ENCODE measurements at places on chromosomes 6 and 20. TPM values are rescaled to one million over a fixed set of nuclear protein-coding genes. Genes with fewer than 3 reads are reported as not detected.

Gene KIF13A
- 40.8 TPM for total RNA-seq

Gene HAO1
- total RNA-seq: not detected

Gene PLG
- not detected for total RNA-seq

Gene TRPC4AP
- 73.1 TPM for total RNA-seq

Gene TNXB
- total RNA-seq: 4.8 TPM

Gene QKI
- total RNA-seq: 187 TPM

Gene FAM209B
- 0.82 TPM for total RNA-seq

Gene SAPCD1
- total RNA-seq: 5.9 TPM

Gene CFAP206
- total RNA-seq: not detected

Gene FILIP1
- 5.0 TPM for total RNA-seq

DNA sequence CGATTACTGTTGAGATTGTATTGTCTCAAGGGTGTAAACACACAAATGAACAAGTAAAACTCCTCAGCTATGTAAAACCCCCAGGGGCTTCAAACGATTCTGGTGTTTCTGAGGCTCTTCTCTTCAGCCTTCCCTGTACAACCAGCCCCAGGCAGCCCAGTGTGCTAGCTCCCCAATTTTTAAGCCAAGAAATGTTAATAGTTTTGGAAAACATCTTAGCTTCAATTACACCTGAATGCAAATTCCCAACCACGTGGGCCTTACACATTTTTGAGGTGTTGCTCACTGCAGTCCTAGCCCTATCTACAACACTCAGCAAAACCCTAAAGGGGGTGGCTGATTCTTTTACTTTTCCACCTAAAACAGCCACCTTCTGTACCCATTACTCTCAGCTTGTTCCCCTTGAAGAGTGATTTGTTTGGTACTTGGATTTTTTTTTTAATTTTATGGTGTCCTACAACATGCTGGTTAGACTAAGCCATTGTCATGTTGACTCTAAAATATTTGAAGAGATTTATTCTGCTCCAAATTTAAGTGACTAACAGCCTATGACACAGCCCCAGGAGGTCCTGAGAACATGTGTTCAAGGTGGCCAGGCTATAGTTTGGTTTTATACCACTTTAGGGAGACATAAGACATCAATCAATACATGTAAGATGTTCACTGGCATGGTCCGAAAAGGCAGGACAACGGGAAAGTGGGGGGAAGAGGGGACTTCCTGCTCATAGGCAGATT, 48.7 kb downstream of the ADAT2 start:
- no peaks in the 10 kb centered on the region for H3K36me3 ChIP-seq
- H3K4me3 ChIP-seq: no peak overlapping the region
- DNase-seq: no peak

- no peak overlapping the region for H3K27ac ChIP-seq
- no peak overlapping the region for H3K4me3 ChIP-seq
- no peaks in the 10 kb centered on the region for H3K36me3 ChIP-seq
- H3K4me1 ChIP-seq: no peaks in the 10 kb centered on the region
- no peak for DNase-seq
Measured at GRCh38 chr6:65461121-65461520, 245.9 kb downstream of the EYS start.

DNA sequence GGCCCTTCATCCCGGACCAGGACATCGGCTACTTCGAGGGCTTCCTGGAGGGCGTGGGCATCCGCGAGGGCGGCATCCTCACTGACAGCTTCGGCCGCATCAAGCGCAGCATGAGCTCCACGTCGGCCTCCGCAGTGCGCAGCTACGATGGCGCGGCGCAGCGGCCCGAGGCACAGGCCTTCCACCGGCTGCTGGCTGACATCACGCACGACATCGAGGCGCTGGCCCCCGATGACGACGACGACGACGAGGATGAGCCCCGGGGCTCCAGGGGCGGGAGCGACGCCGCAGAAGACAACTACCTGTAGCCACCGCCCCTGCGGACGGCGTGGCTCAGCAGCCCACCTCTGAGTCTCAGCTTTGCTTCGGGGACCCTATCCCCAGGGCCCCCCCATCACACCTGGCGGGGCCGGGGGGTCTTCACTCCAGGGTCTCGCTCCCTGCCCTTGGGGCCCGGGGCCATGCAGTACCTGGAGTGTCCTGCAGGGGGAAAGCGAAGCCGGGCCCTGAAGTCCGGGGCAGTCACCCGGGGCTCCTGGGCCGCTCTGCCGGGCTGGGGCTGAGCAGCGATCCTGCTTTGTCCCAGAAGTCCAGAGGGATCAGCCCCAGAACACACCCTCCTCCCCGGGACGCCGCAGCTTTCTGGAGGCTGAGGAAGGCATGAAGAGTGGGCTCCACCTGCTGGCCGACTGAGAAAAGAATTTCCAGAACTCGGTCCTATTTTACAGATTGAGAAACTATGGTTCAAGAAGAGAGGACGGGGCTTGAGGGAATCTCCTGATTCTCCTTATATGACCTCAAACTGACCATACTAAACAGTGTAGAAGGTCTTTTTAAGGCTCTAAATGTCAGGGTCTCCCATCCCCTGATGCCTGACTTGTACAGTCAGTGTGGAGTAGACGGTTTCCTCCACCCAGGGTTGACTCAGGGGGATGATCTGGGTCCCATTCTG, 20.8 kb upstream of the HCK start:
- H3K4me1 ChIP-seq: peaks cover 7% of the 10 kb centered on the region
- no peaks in the 10 kb centered on the region for H3K36me3 ChIP-seq
- no peak overlapping the region for H3K27ac ChIP-seq
- DNase-seq: peak; percentile 96
- H3K4me3 ChIP-seq: peak overlapping the region; percentile 23

GRCh38 chr6:167776906-167777627, 49.6 kb upstream of the AFDN start:
- no peak for DNase-seq
- no peak overlapping the region for H3K27ac ChIP-seq
- H3K27me3 ChIP-seq: no peaks in the 10 kb centered on the region
- H3K36me3 ChIP-seq: no peaks in the 10 kb centered on the region
- no peaks in the 10 kb centered on the region for H3K4me1 ChIP-seq
- H3K4me3 ChIP-seq: no peak overlapping the region

- H3K4me1 ChIP-seq: no peaks in the 10 kb centered on the region
- DNase-seq: peak; percentile 48
- H3K36me3 ChIP-seq: no peaks in the 10 kb centered on the region
- H3K27me3 ChIP-seq: no peaks in the 10 kb centered on the region
- no peak overlapping the region for H3K4me3 ChIP-seq
- no peak overlapping the region for H3K27ac ChIP-seq
Measured at GRCh38 chr6:154156135-154156896, 117.3 kb downstream of the OPRM1 start.

DNA sequence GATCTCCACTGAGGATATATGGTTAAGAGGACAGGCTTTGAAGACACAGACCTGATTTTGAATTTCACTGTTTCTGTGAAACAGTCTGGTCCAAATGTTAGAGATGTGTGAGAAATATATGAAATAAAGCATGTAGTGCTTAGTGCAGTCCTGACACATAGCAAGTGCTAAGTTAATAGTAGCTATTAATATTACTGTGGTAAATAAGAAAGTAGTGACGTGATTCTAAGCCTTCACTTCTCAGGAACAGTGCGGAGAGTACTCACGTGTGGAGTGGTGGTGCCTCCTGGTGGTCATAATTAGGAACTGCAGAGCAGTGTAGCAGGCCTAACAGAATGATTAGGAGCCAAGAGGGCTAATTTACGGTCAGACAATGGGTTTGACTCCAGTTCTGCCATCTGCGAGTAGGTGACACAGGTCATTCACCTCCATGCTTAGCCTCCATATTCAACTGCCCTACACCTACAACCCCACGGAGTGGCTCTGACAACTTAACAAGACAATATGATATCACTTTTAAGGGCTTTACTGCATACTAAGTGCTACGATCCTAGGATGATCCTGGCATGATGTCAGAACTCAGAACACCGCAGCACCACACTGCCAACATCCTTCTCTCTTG, 106.2 kb downstream of the JPH2 start:
- no peaks in the 10 kb centered on the region for H3K36me3 ChIP-seq
- peak; percentile 25 for DNase-seq
- H3K27me3 ChIP-seq: no peaks in the 10 kb centered on the region
- H3K4me3 ChIP-seq: no peak overlapping the region
- no peak overlapping the region for H3K27ac ChIP-seq

DNA sequence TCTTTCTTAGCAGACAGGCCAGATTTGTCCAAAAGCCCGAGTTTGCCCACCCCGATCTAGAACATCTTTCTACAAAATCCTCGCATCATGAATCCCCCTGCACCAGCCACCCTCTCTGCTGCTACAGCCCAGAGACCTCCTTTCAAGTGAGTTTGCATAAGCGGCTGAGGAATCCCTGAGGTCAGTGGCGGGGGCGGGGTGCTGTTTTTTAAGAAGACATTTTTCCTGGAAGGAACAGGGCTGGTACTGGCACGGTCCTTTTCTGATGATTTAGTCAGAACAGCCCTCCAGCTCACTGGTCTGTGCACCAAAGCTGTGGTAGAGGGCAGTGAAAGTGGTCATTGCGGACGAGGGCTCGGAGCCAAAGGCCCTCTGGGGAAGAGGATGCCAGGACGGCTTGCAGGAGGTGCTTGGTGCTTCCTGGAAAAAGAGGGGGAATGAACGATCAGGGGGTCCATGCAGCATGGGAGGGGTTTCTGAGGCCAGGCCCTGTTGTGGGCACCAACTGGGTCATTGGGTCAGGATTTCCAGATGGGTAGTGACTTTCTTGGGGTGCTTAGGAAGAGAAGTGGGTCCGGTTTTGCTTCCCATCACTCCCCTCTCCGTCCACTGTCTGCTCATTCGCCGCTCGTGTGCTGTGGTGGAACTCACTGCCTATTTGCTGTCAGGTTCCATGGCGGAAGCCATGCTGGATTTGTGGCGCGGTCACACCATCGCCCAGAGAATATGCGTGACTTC, 50.4 kb downstream of the GNAS-AS1 start:
- H3K4me3 ChIP-seq: no peak overlapping the region
- H3K27me3 ChIP-seq: no peaks in the 10 kb centered on the region
- no peak overlapping the region for H3K27ac ChIP-seq
- no peak for DNase-seq
- H3K36me3 ChIP-seq: no peaks in the 10 kb centered on the region
- H3K4me1 ChIP-seq: peaks cover 12% of the 10 kb centered on the region

GRCh38 chr6:153012856-153013255, 10.3 kb upstream of the MTRF1L start:
- H3K4me1 ChIP-seq: no peaks in the 10 kb centered on the region
- H3K4me3 ChIP-seq: no peak overlapping the region
- no peaks in the 10 kb centered on the region for H3K27me3 ChIP-seq
- H3K27ac ChIP-seq: no peak overlapping the region
- no peaks in the 10 kb centered on the region for H3K36me3 ChIP-seq

DNA sequence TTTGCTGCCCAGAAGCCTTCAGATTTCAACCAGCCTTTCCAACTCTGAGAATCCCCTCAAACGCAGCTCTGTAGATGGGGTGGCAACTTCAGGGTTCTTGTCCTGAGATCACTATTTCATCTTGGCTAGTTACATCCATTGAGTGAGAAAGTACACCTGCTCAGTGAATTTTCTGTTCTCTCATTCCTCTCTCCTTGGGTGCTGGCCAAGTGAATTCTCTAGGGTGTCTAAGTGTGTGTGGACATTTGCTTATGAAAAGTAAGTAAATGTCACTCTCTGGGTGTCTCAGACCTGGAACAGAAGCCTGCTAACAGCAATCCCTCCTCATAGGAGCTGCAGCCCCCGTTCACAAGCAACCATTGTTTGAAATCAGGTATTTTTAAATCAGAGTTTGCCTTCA, 3.8 kb downstream of the RIN2 start:
- H3K27me3 ChIP-seq: peaks cover 11% of the 10 kb centered on the region
- no peaks in the 10 kb centered on the region for H3K36me3 ChIP-seq
- no peak overlapping the region for H3K27ac ChIP-seq
- H3K4me1 ChIP-seq: no peaks in the 10 kb centered on the region
- DNase-seq: no peak
- no peak overlapping the region for H3K4me3 ChIP-seq

GRCh38 chr6:170137176-170137891, 153.5 kb downstream of the DLL1 start:
- no peaks in the 10 kb centered on the region for H3K36me3 ChIP-seq
- no peak overlapping the region for H3K4me3 ChIP-seq
- peak; percentile 11 for DNase-seq

DNA sequence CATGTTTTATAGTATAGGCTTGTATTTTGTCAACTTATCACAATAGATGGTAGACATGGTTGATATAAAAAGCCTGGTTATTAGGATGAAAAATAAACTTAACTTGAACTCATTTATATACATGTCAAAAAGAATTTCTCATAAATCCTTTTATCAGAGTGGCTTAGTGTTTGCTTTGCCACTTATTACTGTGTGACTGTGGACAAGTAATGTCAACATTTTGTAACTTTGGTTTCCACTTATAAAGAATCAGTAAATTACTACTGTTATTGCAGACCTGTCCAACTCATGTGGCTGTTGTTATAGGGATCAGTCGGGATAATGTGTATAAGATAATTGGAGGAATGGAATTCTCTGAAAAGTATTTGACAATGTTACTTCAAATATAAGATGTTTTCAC, 894.8 kb upstream of the FLRT3 start:
- no peak overlapping the region for H3K4me3 ChIP-seq
- no peaks in the 10 kb centered on the region for H3K4me1 ChIP-seq
- H3K27ac ChIP-seq: no peak overlapping the region
- no peaks in the 10 kb centered on the region for H3K36me3 ChIP-seq
- no peaks in the 10 kb centered on the region for H3K27me3 ChIP-seq
- no peak for DNase-seq

- H3K4me1 ChIP-seq: peaks cover 5% of the 10 kb centered on the region
- no peak overlapping the region for H3K4me3 ChIP-seq
- H3K27me3 ChIP-seq: no peaks in the 10 kb centered on the region
- H3K36me3 ChIP-seq: peaks cover 9% of the 10 kb centered on the region
- DNase-seq: no peak
Measured at GRCh38 chr6:42263165-42263728, 45.6 kb upstream of the MRPS10 start.

GRCh38 chr20:61975407-61976129, 90.1 kb downstream of the TAF4 start:
- H3K36me3 ChIP-seq: peaks cover 5% of the 10 kb centered on the region
- no peak for DNase-seq
- no peak overlapping the region for H3K27ac ChIP-seq

GRCh38 chr20:49579195-49579594, 11.3 kb upstream of the PTGIS start:
- no peak overlapping the region for H3K4me3 ChIP-seq
- no peak overlapping the region for H3K27ac ChIP-seq
- H3K27me3 ChIP-seq: no peaks in the 10 kb centered on the region
- no peaks in the 10 kb centered on the region for H3K36me3 ChIP-seq
- DNase-seq: no peak

DNA sequence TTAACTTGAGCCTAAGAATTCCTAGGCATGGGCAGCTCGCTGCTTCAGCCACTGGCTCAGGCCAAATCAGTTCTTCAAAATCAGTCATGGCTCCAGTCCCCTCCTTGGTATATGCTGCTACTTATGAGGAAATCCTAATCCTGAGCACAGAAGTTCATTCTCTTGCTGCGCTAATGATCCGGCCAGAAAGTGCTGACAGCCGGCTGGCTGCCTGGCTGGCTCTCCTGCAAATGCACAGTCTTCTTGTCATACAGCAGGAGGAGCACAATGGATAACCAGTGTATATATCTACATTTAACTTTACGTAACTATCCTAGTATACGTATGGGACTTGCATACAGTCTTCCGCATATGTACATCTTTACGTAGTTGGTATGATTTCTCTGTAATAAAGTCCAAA, 500.8 kb downstream of the PRKN start:
- H3K4me3 ChIP-seq: no peak overlapping the region
- no peaks in the 10 kb centered on the region for H3K4me1 ChIP-seq
